ENCODE measurements at places on chromosomes 13 and 19.

DNA sequence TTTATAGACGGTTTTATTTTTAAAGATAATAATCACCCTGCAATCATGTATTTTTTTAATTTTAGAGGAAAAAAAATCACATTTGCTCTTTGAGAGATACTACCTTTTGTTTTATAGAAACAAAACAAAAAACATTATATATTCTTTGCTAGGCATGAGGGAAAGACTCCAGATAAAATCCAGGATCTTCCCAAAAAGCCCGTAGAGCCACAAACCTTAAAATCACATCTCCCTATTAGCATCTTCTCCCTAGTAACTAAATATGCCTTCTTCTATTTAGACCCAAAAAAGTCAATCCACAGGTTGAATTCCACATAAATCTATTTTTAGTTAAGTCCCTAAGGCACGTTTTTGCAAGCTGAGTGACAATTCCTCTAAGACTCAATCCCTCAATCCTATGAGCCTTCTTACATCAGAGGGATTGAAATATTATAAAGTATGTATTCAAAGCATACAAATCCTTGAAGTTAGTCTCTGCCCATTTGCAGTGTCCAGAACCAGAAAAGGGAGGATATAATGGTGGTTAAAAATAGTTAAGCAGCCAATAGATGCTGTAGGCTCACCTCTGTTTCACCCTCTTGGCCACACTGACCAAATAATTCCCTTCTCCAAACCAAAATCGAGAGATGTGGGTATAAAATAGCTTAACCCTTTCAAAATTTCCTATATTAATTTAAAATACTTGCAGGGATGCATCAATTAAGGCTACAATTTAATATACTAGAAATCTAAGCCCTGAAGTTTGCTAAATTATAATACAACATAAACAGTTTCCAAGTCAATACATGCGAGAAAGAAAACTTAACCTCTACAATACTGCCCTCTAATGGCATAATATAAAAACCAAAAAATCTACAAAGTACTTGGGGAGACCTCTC, 64.0 kb downstream of the SERP2 start:
- H3K27ac ChIP-seq: no peak overlapping the region
- H3K4me3 ChIP-seq: peak overlapping the region; percentile 44
- H3K27me3 ChIP-seq: peaks cover 10% of the 10 kb centered on the region
- peaks cover 18% of the 10 kb centered on the region for H3K4me1 ChIP-seq

GRCh38 chr13:96794669-96795068, 199.6 kb downstream of the OXGR1 start:
- H3K27ac ChIP-seq: no peak overlapping the region
- no peak for DNase-seq
- no peaks in the 10 kb centered on the region for H3K27me3 ChIP-seq
- H3K4me1 ChIP-seq: no peaks in the 10 kb centered on the region
- no peaks in the 10 kb centered on the region for H3K36me3 ChIP-seq
- no peak overlapping the region for H3K4me3 ChIP-seq

- no peak overlapping the region for H3K4me3 ChIP-seq
- no peaks in the 10 kb centered on the region for H3K4me1 ChIP-seq
- no peaks in the 10 kb centered on the region for H3K27me3 ChIP-seq
- no peak overlapping the region for H3K27ac ChIP-seq
- H3K36me3 ChIP-seq: no peaks in the 10 kb centered on the region
- DNase-seq: no peak
Observed at GRCh38 chr13:39405596-39406205, 197.3 kb downstream of the LHFPL6 start.

DNA sequence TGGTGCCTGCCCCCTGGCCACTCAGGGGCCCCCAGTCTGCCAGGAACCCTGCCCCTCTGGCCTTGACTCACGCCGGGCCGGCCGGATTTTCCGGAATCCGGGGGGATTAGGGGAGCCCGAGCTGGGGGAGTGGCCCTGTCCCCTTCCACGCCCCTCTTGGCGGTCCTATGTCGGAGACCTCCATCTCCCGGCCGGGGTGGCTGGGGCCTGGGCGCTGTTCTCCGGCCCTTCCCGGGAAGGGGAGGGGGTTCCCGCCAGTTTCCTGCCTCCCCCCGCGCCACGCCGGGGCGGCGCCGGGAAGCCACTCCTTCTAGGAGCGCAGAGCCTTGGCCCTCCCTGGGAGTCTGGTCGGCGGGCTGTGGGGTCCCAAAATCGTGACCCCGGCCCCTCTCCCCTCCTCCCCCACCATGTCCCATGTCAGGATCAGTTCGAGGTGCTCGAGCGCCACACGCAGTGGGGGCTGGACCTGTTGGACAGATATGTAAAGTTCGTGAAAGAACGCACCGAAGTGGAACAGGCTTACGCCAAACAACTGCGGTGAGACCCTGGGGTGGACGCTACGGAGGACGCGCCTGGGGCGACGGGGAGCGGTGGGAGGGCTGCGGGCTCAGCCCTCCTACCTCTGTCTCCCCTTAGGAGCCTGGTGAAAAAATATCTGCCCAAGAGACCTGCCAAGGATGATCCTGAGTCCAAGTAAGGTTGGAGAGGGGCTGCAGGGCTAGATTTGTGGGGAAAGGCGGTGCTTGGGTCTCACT, 1.3 kb downstream of the TRIP10 start:
- peaks cover 7% of the 10 kb centered on the region for H3K36me3 ChIP-seq
- H3K4me3 ChIP-seq: peak overlapping the region; percentile 58
- DNase-seq: no peak
- peaks cover 41% of the 10 kb centered on the region for H3K4me1 ChIP-seq

- no peak overlapping the region for H3K4me3 ChIP-seq
- H3K36me3 ChIP-seq: no peaks in the 10 kb centered on the region
Observed at GRCh38 chr19:28349604-28350003, 863.3 kb downstream of the UQCRFS1 start.

DNA sequence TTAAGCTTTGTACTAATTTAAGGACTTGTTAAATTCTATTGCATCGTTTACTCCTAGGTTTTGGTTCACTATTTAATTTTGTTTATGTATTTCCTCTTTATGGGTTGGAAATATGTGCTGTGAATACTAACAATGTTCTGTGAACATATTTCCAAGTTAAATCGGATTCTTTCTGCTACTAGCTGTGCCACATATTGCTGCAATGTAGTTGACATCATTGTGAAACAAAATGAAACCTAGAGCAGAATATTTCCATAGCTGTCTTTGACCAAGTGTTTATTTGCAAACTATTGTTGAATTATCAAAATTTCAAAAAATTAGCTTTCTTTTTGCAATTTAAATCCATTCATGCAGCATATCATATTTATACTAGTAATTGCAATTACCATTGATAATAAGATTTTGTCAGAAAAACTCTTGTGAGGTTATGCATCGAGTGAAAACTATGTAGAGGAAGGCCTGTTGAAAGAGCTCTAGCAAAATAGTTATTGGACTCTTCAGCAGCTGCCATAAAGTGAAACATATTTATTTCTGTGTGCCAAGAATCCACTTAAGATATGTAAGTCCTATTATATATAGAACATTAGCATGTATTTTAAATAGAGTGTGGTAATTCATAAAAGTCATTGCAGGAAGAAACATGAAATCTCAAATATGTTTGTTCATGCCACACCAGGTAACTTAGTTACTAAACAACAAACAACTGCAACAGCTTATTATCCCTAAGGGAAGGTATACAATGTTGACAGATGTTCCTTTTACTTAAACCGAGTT, 575.1 kb downstream of the SLITRK6 start:
- no peak for DNase-seq
- no peak overlapping the region for H3K4me3 ChIP-seq
- H3K27me3 ChIP-seq: no peaks in the 10 kb centered on the region
- H3K36me3 ChIP-seq: no peaks in the 10 kb centered on the region
- H3K27ac ChIP-seq: no peak overlapping the region
- H3K4me1 ChIP-seq: no peaks in the 10 kb centered on the region

- DNase-seq: no peak
- no peaks in the 10 kb centered on the region for H3K4me1 ChIP-seq
- H3K27ac ChIP-seq: no peak overlapping the region
Observed at GRCh38 chr19:42926781-42927180, 9.1 kb upstream of the PSG6 start.

GRCh38 chr19:46813839-46814358, 25.5 kb upstream of the SLC1A5 start:
- DNase-seq: no peak
- no peak overlapping the region for H3K27ac ChIP-seq
- no peak overlapping the region for H3K4me3 ChIP-seq
- no peaks in the 10 kb centered on the region for H3K27me3 ChIP-seq
- peaks cover 2% of the 10 kb centered on the region for H3K4me1 ChIP-seq
- H3K36me3 ChIP-seq: no peaks in the 10 kb centered on the region

GRCh38 chr13:48600374-48601364, 53.1 kb upstream of the CYSLTR2 start:
- no peaks in the 10 kb centered on the region for H3K4me1 ChIP-seq
- H3K27ac ChIP-seq: no peak overlapping the region
- DNase-seq: no peak
- no peaks in the 10 kb centered on the region for H3K36me3 ChIP-seq
- H3K27me3 ChIP-seq: no peaks in the 10 kb centered on the region
- no peak overlapping the region for H3K4me3 ChIP-seq

GRCh38 chr13:30864433-30865122, 41.5 kb upstream of the MEDAG start:
- H3K27me3 ChIP-seq: no peaks in the 10 kb centered on the region
- no peak overlapping the region for H3K27ac ChIP-seq
- H3K36me3 ChIP-seq: no peaks in the 10 kb centered on the region
- DNase-seq: no peak
- no peaks in the 10 kb centered on the region for H3K4me1 ChIP-seq
- no peak overlapping the region for H3K4me3 ChIP-seq

- no peak overlapping the region for H3K27ac ChIP-seq
- no peaks in the 10 kb centered on the region for H3K27me3 ChIP-seq
- no peaks in the 10 kb centered on the region for H3K36me3 ChIP-seq
- H3K4me1 ChIP-seq: no peaks in the 10 kb centered on the region
- DNase-seq: no peak
Observed at GRCh38 chr13:23140492-23140891, 40.3 kb upstream of the SGCG start.

DNA sequence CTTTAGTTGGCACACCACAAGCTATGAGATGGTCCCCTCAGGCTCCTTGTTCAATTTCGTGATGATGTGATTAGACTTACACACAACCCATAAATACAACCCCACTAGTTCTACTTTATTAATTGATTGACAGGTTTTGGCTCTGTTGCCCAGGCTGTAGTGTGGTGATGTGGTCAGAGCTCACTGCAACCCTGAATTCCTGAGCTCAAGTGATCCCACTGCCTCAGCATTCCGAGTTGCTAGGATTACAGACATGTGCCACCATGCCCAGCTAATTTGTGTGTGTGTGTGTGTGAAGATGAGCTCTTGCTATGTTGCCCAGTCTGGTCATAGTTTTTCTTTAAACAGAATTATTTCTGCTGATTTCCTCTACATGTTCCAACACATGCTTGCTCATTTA, 17.5 kb upstream of the HTR2A start:
- H3K4me3 ChIP-seq: no peak overlapping the region
- H3K4me1 ChIP-seq: no peaks in the 10 kb centered on the region
- no peaks in the 10 kb centered on the region for H3K27me3 ChIP-seq
- H3K36me3 ChIP-seq: no peaks in the 10 kb centered on the region
- H3K27ac ChIP-seq: no peak overlapping the region

DNA sequence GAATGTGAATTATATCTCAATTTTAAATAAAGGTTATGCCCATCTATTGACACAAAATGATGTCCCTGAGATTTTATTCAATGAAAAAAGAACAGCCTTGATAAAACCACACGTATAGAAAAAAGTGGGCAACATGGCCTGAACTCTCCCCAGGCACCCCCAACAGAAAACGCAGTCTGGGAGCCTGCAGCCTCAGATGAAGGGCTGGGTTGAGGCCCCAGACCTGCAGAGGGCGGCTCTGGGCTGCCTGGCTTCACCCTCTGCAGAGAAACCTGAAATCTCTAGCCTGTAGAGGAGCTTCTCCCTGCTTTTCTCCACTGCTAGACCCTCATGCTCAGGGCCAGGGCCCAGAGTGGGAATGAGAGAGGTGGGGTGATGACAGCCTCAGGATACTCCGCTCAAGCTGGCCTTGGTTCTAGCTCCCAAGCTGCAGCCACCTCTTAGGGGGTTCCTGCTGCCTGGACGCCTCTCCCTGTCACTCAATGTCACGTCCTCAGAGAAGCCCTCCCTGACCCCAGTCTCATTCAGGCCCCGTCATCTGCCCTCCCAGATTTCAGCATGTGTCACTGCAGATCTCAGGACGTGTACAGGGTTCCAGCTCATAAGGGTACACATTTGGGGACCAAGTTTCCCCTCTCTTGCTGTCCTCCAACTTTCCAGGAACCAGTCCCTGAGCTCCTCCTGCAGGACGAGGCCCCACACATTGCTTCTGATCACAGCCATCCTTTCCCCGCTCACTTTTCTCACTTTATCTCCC, 1.8 kb downstream of the MBD3 start:
- H3K27me3 ChIP-seq: no peaks in the 10 kb centered on the region
- DNase-seq: no peak
- no peaks in the 10 kb centered on the region for H3K36me3 ChIP-seq
- H3K27ac ChIP-seq: peak overlapping the region; percentile 88
- peaks cover 18% of the 10 kb centered on the region for H3K4me1 ChIP-seq

DNA sequence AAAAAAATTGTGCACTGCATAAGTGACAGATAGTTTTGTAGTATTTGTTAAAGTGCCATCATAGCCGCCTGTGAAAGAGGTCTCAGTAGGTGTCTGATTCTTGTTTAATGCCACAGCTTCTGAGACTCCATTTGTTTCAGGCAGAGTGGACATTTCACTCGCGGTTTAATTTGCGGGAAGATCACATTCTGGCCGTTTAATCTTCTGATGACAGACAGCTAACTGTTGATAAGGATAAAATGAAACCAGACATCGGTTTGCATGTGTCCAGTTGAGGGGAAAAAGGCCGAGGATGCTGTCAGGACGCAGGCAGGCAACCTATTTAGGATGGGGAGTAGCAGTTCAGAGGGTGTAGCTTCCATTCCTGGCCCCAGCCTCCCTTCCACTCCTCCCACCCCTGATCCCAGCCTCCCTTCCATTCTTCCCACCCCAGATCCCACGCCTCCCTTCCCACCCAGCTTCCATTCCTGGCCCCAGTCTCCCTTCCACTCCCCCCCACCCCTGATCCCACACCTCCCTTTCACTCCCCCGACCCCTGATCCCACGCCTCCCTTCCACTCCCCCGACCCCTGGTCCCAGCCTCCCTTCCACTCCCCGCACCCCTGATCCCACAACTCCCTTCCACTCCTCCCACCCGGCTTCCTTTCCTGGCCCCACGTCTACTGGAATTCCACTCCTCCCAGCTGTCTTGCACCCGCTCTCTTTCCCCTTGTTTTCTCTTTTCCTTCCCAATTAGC, 23.8 kb downstream of the ATP11A start:
- no peak for DNase-seq
- H3K27me3 ChIP-seq: no peaks in the 10 kb centered on the region
- H3K4me1 ChIP-seq: no peaks in the 10 kb centered on the region
- H3K27ac ChIP-seq: no peak overlapping the region

DNA sequence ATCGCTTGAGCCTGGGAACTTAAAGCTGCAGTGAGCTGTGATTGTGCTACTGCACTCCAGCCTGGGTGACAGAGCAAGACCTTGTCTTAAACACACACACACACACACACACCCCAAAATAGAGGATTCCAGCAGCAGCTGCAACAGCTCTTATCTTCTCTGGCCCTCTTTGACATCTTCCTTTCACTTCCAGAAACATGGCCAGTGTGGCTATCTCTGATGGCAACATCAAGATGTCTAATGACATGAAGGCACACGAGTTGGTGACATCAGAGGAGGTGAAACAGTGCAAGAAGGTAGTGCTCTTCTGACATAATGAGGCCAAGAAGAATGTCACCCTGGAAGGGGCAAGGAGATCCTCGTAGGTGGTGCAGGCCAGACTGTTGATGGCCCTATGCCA, 81.2 kb downstream of the TM9SF2 start:
- no peaks in the 10 kb centered on the region for H3K4me1 ChIP-seq
- H3K36me3 ChIP-seq: no peaks in the 10 kb centered on the region
- no peaks in the 10 kb centered on the region for H3K27me3 ChIP-seq
- H3K4me3 ChIP-seq: no peak overlapping the region
- no peak overlapping the region for H3K27ac ChIP-seq
- DNase-seq: no peak
